ENCODE measurements at places on chromosomes 1 and 21.

- no peak for DNase-seq
Measured at GRCh38 chr1:151871284-151872030, 17.9 kb upstream of the THEM5 start.

GRCh38 chr1:24336075-24336474 is 16.9 kb downstream of the GRHL3 start:
- DNase-seq = no peak

- no peak for DNase-seq
Measured at GRCh38 chr1:14715802-14716201, 117.3 kb downstream of the KAZN start.

DNA sequence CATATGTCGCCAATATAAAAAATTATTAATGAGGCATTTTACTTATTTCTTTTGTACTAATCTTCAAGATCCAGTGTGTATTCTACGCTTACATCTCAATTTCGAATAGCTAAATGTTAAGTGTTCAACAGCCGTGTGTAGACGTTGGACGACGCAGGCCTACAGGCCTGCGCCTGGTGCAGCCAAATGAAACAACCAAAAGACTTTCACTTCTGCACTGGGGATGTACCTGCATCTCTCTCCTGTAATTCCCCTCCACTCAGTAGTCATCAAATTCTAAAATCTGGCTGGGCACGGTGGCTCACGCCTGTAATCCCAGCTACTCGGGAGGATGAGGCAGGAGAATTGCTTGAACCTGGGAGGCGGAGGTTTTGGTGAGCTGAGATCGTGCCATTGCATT is 76.8 kb upstream of the HNRNPU start:
- DNase-seq = no peak

GRCh38 chr1:168567007-168567406 is 9.4 kb upstream of the XCL1 start:
- no peak for DNase-seq

DNA sequence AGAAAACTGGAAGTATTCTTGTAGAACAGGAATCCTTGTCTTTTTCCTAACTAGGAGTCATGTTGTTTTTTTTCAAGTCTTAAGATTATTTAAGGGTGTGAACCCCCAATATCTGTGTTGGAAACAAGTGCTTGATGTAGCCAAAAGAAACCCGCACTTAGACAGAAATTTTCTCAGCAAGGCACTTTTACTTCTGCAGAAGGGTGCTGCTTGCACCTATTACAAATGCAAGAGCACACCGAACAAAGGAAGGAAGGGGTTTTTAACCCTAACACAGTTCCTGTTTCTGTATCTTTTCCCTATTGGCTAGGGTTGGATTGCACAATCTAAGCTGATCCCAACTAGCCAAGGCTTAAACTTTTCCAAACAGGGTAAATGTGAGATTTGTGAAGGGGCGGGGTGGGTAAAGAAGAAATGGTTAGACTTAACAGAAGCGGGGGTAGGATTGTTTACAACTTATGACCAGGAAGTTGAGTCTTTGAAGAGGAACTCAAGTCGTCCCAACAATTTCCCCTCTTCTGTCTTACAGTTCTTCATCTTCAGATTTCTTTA is 75.1 kb downstream of the ZFYVE9 start:
- DNase-seq = no peak

DNA sequence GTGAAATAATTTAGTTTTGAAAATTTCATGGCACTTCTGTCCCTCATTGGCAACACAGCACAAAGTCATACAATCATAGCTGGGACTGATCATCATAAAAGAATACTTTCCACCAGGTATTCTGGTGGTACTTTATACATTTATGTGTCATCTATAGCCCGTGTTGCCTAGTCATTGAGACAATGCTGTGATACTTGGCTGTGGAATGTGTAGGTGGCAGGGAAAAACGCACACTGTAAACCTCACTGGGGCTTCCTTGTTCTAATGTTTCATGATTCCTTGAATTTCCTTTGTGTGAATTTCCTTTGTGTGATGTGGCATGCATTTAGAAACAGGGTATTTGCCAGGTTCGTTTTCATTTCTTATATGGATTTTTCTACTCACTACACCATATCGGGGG is 118.3 kb downstream of the FMN2 start:
- DNase-seq = no peak

GRCh38 chr1:228000416-228000815 is 6.4 kb upstream of the WNT3A start:
- DNase-seq = no peak

- DNase-seq = peak; percentile 47
Measured at GRCh38 chr1:159881622-159882526, 18.1 kb downstream of the CFAP45 start.
